ENCODE measurements at places on chromosomes 12 and 14.
A peak's percentile ranks its signal among the peaks of the same experiment; 100 is the strongest.

DNA sequence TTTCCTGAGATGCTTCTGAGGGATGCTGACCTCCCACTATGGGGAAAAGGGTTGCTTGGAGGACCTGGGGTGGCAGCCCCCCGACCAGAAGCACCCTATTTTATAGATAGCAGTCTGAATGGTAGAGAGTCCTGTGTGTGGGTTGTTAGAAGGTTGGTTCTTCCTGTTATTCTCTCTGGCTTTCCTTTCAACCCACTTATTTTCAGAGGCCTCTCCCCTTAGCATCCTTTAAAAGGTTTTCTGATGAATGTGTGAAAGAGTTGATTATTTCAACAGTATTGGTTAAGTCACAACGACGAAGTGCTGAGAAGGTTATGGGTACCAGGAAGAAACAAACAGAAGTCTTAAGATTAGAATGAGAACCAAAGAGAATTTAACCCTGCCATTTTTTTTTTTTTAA is 20.8 kb upstream of the MANSC4 start:
- DNase-seq, result no peak

DNA sequence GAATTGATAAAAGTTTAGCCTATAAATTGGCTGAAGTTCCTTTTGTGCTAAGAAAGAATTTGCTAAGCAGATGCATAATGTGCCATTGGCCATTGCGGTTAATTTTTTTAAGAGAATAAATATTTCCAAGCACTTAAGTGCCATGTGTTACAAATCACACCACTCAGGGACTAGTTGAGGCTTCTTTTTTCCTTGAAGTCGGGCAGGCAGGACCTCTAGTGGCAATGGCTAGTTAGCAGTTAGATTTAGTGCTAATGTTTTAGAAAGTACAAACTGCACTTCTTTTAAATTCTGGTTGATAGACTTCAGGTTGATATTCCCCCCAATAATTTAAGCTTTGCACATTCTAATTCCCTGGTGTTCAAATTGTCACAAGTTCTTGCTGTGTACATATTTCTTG is 294.3 kb downstream of the APAF1 start:
- DNase-seq, result no peak

- DNase-seq, result no peak
Observed at GRCh38 chr14:34122081-34122480, 171.2 kb upstream of the EGLN3 start.

GRCh38 chr14:100345711-100346110 is 22.6 kb downstream of the SLC25A47 start:
- no peak for DNase-seq

- no peak for DNase-seq
Observed at GRCh38 chr14:25226214-25226613, 176.3 kb upstream of the STXBP6 start.

DNA sequence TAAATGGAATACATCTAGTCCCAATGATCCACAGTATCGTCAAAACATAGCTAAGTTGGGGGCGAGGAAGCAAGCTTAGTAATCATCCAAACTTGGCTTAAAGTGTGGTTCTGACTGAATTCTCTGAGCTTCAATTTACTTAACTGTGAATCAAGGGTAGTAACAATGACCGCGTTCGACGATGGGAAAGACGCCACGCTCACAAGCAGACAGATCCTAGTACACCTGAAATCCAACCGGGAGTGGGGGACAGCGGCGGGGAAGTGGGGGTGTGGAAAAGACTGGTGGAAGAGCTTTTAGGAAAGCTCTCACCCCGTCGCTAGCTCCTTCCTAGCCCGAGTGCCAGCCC is 433 bp downstream of the COX16 start:
- no peak for DNase-seq

- no peak for DNase-seq
Observed at GRCh38 chr14:68681256-68682011, 111.4 kb downstream of the ZFP36L1 start.

DNA sequence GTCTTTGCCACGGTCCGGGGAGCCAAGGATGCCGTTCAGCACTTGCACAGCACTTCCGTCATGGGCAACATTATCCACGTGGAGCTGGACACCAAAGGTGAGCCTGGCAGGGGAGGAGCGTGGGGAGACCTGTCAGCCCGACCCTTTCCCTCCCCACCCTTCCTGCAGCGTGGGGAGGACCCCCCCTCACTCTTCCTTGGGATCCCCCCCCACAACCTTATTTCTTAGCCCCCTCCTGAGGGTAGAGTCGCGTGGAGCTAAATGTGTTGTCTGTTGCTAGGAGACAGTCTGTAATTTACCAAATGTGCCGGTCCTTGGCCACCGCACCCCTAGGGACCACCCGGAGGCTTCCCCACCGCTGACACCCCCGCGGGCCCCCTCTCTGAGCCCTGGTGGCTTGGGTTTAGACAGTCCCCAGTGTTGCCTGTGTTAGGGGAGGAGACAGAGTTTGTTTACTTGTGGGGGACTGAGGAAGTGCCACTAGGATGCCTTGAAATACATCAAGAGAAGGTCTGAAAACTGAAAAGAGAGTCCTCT is 2.3 kb downstream of the SETD1B start:
- no peak for DNase-seq

GRCh38 chr14:78764240-78764639 is 594.1 kb downstream of the NRXN3 start:
- DNase-seq, result no peak

DNA sequence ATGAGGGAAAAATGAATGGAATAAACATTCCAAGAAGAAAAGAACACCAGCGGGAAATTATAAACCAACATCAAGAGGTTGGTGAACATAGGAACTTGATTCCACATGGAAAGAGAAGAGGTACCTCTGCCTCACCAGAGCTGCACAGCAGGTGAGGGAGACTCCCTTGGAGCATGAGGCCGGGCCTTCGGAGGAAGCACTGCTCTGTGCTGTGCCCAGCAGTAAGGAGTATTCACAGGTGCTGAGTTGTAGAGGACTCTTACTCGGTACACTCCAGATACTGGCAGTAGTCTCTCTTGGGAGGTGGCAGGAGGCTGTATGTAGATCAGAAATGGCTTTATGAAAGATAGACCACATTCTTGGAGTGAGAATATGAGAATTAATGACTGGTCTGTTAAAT is 76.0 kb downstream of the NPAS3 start:
- no peak for DNase-seq

DNA sequence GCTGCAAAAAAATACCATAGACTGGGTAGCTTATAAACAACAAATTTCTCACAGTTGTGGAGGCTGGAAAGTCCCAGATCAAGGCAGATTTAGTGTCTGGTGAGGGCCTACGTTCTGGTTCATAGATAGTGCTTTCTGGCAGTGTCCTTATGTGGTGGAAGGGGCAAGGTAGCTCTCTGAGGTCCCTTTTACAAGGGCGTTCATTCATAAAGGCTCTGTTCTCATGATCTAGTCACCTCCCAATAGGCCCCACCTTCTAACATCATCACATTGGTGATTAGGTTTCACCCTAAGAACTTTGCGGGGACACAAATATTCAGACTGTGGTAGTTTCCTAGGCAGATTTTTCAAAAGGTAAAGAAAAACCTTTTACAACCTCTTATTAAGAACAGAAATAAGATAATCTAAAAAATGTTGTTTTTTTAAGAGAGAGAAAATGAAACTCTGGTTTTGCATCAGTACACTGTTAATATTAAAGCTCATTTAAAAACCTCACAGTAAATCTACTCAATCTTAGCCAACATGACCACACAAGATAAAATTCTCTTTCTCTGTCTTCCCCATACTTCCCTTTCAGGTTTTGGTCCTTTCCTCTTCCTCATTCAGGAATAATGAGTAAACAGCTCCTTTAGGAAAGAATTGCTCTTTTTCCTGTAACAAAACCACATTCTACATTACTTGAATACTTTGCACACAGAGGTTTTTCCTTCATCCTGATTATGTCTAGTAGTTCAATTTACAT is 117.5 kb downstream of the UNC79 start:
- no peak for DNase-seq

DNA sequence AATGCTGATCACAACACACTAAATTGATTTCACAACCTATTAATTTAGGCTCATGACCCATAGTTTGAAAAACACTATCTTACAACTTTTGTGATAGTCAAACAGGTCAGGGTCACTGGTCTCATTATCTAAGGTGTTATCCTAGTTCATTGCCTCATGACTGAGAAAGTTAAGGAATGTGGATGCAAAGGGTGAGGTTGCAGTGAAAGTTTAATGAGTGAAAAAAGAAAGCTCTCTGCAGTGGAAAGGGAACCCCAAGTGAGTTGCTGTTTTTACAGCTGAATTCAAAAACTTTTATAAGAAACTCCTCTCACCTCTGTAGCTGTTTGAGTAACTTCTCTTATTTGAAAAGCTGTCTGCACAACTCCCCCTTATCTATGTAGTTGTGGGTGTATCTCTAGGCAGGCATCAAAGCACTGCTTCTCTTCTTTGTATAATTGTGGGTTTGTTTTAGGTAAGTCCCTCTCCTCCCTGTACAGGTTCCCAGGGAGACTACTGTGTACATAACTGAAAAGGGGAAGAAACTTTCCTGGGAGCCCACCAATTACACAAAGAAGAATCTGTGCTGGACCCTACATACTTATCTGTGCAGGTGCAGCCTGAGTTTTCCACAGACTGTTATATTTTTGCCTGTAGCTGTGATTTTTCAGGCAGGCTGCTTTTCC is 18.9 kb downstream of the DNAL1 start:
- DNase-seq, result no peak

GRCh38 chr12:80217011-80217535 is 117.7 kb downstream of the OTOGL start:
- DNase-seq, result no peak

GRCh38 chr12:84995641-84996040 is 40.4 kb downstream of the TSPAN19 start:
- no peak for DNase-seq

DNA sequence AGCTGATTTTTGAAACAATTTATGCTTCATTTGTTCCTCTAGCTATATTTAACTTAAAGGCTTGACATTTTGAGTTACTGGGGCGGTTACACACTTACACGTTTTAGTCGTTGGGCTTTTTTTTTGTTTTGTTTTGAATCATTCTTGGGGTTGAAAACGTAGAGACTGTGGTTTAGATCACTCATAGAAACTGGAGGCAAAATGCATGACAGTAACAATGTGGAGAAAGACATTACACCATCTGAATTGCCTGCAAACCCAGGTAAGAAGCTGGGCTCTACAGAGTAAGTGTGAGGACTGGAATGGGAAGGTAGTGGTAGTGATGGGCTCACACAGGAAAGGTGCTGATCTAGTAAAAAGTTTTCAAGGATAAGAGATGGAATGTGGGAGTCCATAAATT is at the start of gene CLEC2D:
TSS of gene CLEC2D (plus strand) at position 180 of the 400 bp plus-strand sequence. CDS start at position 202, 22 bp downstream.
- DNase-seq, result peak; percentile 70

DNA sequence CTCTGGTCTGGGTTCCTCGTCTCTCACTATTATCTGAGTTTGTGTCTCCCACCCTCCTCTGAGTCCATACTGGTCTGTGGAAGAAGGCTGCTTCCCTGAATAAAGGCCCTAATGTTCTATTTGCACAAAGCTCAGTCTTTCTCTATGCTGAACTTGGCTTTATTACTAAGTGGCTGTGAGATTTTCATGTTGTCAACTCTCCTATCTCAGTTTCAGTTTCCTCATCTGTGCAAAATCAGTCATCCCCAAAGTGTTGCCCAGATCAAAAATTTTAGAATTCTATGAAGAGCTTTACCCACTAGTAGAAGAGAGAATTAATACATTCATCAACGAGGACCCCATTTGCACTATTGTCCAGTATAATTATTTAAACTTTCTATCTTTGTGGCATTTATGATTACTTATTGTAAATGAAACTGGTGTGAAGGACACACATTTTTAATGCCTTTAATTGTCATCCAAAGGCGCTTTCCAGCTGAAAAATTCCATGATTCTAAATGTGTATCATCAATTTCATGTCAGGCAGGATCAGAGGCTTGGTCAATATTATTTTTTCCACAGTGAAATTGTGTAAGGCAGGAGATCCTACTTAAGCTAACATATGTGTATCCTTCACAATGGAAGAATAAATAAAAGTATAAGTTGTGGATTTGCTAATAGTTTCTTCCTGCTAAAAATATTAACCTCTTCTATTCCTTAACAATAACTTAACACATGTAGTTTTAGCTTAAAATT is 79.1 kb upstream of the EEA1 start:
- no peak for DNase-seq

DNA sequence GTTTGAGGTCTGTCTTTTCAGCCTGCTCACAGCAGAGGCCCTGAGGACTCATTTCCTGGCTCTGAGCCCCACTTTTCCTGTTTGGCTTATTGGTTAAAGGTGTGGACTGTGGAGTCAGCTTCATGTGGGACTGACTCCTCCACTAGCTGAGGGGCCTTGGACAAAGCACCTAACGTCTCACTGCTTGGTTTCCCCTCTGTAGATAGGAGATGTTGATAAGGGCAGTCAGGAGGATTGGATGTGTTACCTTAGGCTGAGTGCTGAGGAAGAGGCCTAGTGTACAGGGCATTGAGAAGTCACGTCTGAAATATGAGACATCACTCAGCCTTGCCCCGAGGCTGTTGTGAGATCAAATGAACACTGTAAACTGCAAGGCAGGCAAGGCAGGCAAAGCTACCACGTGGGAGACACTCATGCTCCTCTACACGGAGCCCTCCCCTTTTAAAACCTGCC is 27.1 kb upstream of the TCL1A start:
- no peak for DNase-seq

- no peak for DNase-seq
Observed at GRCh38 chr12:30843211-30843610, 83.3 kb upstream of the TSPAN11 start.

GRCh38 chr12:120680165-120680738 is 6.7 kb upstream of the MLEC start:
- DNase-seq, result no peak

GRCh38 chr14:105203057-105203531 is 22.0 kb upstream of the NUDT14 start:
- peak; percentile 88 for DNase-seq

DNA sequence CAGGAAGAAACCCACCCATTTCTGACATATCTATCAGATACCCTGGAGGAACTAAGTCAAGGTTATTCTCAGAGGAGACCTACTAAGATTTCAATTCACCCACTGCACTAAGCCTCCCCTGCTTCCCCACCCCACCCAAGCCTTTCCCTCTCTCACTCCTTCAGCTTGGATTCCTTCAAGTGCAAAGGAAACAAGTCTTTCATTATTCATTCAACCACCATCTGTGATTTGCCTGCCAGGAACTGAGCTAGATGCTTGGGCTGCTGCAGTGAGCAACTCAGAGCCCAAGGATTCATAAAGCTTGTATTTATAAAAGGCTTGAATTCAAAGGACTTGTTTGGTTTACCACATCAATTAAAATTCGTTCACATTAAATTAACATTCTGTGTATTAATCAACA is 161.3 kb downstream of the GXYLT1 start:
- DNase-seq, result no peak

GRCh38 chr12:86959766-86960458 is 703.7 kb upstream of the MGAT4C start:
- DNase-seq, result no peak

All from activated CD8-positive, alpha-beta memory T cell treated with anti-CD3 and anti-CD28 coated beads, Interleukin-2, amount 50 U/mL, for 48 hours (primary cell).